ENCODE measurements at places on chromosomes 3 and 15. TPM values are rescaled to one million over a fixed set of nuclear protein-coding genes. Genes with fewer than 3 reads are reported as not detected.

The RGMA gene
- 1.3 TPM for total RNA-seq

The RAB6B gene
- 0.51 TPM for total RNA-seq

The ABI3BP gene
- 6.2 TPM for total RNA-seq

The SLC2A2 gene
- not detected for total RNA-seq

The RAD51 gene
- 0.77 TPM for total RNA-seq

The TMEM39A gene
- 59.0 TPM for total RNA-seq

The TGM4 gene
- not detected for total RNA-seq
